ENCODE measurements at places on chromosomes 4 and X.

GRCh38 chr4:100631281-100631968 is 113.6 kb upstream of the EMCN start:
- DNase-seq, result no peak

DNA sequence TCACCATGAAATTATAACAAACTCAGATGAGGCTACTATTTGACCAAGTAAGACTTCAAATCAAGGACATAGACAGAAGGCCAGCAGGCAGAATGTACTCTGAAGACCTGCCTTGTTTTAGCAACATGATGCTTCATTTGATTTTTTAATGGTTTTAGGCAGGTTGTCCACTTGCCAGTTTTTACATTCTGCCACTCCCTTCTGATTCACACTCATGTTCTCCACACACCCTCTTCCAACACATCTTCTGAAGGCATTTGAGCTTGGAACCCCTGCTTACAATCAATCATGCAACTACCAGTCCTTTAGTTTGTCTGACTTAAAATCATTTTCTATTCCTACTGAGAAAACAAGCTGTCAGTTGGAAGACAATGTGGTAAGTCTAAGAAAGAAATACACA is 114.9 kb upstream of the SMIM31 start:
- DNase-seq, result no peak

DNA sequence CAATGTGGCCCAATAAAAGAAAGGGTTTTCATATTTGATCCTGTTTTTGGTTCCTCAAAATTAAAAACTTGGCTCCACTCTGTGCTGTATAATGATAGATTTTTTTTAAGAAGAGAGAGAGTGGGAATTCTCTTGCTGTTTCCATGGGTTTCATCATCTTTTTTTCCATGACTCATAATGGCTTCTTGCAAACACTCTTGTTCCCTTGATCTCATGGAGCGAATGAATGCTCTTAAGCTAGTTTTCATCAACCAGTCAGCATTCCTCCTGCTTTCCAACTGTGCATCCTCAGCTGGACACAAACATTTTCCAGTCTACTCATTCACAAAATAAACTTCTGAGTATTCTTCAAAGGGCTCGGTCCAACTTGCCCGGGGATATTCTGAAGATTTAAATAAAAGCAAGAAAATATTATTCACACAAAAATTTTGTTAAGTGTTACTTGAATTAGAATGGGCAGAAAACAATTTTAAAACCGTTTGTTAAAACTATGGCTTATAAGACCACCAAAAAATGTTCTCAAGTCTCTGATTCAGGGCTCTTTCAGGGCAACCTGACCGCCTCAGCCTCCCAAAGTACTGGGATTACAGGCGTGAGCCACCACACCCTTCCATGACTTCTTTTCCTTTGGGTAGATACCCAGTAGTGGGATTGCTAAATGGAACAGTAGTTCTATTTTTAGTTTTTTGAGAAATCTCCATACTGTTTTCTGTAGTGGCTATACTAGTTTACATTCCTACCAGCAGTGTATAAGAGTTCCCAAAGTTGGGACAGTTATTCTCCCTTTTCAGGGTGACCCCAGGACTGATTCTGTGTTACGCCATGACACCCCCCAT is 64.7 kb downstream of the TMEM156 start:
- DNase-seq, result peak; percentile 96

DNA sequence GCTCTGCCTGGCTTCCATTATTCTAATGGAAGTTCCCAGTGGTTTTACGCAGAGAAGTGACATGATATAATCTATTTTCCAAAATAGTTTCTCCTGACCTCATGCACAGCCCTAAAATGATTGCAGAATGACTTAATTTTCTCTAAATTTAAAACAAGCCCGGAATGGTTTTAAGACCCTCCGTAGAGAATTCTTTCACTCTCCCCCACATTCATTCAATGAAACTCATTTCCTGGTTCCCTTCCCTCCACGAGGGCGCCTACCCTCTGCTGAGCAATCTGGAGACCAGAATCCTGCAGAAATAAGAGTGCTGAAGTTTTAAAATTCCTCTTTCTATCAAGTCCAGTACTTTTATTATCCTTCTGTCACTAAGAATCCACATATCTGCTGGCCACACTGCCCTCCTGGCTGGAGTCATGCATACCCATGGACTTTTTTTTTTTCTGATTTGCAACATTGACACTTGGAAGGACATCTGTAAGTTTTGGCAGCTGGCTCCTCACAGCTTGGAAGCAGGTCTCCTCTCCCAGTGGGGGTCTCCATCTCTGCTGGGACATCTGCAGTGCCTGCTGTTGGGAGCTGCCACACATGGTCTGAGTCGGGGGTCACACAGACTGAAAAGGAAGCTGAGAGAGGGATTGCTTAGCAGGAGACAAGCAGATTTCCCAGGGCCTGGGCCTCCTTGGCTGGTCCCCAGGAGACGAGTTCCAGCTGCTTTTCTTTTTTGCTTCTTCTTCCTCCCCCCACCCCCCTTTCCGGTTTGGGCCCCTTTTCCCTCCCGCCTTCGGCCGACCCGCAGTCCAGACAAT is 86.1 kb downstream of the SOWAHB start:
- DNase-seq, result peak; percentile 55

DNA sequence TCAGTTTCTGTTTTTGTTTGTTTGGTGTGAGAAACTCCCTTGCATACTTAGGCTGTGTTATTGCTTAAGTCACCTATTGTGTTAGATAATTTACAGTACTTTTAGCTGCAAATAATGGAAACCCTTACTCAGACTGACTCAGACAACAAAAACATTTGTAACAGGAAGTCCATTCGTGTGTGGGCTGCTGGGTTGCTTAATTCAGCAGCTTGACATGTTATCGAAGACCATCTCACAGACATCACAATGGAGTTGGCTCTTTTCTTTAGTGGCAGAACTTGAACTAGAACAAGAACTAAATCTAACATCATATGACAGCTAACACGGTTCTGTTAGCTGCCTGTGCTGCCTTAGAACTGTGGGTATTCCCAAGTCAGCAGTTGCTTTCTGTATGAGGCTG is 9.9 kb upstream of the GABRE start:
- DNase-seq, result peak; percentile 73

DNA sequence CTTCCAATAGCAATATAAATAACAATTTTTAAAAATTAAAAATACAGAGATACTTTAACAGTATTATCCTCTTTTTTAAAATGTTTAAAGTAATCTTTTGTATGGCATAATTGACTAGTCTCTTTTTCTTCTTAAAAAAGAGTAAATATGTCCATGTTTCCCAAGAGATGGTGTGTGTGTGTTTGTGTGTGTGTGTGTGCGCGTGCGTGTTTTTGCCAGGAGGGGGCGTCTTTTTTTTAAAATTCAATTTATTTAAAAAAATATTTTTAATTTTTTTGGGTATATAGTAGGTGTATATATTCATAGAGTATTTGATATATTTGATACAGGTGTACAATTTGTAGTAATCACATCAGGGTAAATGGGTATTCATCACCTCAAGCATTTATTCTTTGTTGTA is 1073.7 kb downstream of the PCDH7 start:
- DNase-seq, result no peak

DNA sequence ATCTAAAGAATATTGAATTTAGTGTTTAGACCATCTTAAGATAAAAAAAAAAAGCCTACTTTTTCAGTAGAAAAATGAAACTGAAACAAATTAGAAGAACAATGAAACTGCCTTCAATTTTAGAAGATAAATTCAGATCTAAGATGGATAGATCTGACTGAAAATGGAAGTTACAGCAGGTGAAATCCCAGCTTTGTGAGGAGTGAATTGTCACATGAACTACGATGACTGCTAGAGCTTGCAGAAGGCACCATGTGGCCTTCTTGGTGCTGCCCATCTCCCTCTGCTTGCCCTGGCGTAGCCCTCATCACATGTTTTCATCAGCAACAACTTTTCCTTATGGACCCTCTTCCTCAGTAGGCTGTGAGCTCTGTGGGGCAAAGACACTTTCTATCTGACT is 51.4 kb upstream of the EMCN start:
- DNase-seq, result no peak

DNA sequence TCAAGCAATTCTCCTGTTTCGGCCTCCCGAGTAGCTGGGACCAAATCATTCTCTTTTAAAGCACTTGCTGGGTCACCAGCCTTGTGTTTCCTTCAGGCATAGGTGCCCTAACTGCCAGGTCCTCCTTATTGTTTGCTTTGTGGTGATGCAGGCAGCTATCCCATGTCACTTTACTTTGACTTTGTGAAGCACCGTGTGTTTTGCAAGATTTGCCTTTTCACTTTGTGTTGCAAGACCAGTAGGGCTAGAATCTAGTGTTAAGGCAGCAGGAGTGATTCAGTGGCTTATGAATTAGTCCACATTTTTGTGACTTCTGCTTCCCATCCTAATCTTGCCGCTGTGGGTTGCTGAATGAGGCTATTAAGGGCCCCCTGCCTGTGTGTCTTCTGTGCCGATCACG is 20.2 kb downstream of the SYAP1 start:
- DNase-seq, result no peak

GRCh38 chrX:16312761-16313623 is 145.7 kb downstream of the MAGEB17 start:
- no peak for DNase-seq

DNA sequence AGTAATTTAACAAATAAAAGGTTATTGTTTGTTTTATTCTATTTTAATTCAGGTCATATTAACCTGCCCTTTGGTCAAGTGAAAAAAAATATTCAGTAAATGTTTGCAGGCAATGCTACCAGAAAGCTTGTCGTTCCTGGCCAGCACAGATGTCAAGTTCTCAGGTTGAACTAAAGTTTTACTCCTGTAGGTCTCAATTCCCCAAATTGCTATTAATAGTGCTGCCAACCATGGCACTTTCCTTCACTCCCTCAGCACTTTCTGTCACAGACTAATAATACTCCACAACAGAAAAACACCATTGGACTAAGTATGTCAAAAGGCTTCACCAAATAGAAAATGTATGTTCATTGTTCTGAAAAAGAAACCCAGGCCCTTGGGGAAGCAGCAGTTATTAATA is 79.2 kb upstream of the C4orf54 start:
- no peak for DNase-seq

DNA sequence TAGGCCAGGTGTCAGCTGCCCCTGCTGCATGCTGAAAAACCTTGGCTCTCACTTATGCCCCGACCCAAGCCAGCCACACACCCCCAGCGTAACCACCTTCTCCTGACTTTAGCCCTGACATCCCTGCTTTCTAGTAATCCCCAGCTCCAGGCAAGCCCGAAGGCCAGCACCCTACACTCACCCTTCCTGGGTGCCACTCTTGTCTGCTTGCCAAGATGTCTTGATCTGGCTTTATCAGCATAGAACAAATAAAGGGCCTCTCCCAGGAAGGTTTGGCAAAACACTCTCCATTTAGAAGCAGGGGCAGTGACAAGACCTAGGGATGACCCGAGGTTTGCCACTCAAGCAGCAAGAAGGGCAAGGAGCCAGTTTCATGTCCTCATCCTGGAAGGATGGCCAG is 6.8 kb upstream of the MAP9 start:
- no peak for DNase-seq

DNA sequence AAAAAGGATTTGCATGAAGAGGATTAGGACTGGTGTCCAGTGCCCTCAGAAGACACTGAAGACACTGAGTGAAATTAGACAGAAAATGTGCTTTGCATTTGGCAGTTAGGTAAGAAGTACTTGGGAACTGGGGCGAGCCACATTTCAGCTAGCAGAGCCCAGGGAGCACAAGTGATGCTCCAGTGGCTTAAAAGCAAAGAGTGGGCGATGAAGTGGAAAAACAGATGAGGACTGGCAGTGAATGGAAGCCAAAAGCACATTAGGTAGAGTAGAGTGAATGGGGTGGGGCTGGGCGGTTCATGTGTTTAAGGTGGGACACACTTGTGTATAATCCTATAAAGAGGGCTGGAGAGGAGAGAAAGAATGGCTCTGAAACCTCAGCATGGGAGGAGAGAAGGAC is 18.4 kb downstream of the DCLK2 start:
- no peak for DNase-seq

DNA sequence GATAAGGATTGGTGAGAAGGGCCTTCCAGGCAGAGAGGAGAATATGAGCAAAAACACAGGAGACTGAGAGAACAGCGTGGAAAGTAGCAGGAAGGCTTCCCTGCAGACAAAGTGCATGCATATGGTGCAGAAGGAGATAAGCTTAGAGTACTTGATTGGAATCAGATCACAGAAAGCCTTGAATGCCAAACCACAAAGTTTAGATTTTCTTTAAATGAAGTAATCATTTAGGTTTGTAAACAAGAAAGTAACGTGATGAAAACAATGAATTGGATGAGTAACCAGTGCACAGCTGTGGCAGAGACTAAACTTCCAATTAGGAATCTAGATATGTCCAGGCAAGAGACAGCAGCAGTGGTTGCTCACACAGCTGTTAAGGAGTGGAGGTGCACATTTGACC is 83.8 kb upstream of the C1QTNF7 start:
- no peak for DNase-seq

DNA sequence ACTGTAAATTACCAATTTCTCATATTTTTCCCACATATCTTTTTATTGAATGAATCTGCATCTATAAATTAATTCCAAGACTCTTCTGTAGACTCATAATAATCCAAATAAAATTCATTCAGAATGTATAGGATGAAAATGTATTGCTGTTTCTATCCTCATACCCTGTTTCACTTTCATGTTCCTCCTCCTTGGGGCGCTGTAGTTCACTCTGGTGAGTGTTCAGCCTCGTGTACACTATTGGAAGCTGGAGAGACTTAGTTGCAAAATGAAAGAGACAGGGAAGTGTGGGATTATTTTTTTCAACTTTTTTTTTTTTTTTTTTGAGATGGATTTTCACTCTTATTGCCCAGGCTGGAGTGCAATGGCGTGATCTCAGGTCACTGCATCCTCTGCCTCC is 296.1 kb downstream of the TLL1 start:
- DNase-seq, result peak; percentile 4

DNA sequence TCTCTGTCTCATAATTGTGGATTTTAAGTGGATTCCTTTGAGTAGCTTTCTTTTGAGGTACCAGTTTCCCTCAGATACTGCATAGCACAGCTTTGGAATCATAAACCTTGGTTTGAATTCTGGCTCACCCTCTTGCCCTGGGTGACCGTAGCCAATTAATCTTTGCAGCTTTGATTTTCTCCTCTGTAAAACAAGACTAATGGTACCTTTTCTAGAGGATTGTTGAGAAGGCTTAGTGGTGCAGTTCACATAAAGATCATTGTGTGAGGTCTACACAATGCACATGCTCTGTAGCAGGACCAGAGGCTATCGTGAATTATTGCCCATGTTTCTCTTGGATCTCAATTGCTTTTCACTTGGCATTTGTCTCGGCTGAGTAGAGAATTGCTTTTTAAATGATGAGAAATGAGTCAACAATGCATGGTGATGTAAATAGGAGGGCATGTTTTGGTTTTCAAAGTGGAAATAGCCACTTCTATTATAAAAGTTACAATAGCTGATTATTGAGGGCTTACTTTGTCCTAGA is 47.9 kb downstream of the TMEM131L start:
- peak; percentile 72 for DNase-seq

DNA sequence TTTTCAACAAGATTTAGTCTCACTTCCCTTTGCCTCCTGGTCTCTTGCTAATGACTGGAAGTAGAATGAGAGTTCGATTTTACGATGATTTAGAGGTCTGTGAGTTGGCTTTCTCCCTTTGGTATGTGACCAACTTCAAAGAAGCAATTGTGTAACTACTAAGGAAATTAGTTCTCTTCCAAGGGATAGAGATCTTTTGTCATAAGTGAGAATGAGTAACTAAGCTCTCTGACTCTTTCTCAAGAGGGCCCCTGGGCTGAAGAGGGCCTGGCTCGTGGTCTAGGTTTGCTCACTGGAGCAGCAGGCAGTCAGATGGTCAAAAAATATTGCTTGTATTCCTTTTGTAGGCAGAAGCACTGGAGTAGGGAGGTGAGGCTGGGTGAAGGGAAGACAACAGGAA is 176.3 kb downstream of the ENOX2 start:
- DNase-seq, result peak; percentile 55
